Activated naive CD8-positive, alpha-beta T cell treated with anti-CD3 and anti-CD28 coated beads for 36 hours (primary cell): ENCODE measurements at places on chromosomes 6 and 20. TPM values are rescaled to one million over a fixed set of nuclear protein-coding genes. Genes with fewer than 3 reads are reported as not detected.

- H3K27ac ChIP-seq = no peak overlapping the region
- no peaks in the 10 kb centered on the region for H3K27me3 ChIP-seq
- no peaks in the 10 kb centered on the region for H3K4me1 ChIP-seq
- no peak for DNase-seq
- H3K36me3 ChIP-seq = peaks cover 2% of the 10 kb centered on the region
- H3K4me3 ChIP-seq = no peak overlapping the region
These were observed 45.2 kb downstream of the OSTM1 start for GRCh38 chr6:108029226-108029921.

The TSPO2 gene
- total RNA-seq = not detected

The TMEM217 gene
- total RNA-seq = 4.9 TPM

GRCh38 chr6:154962753-154963152, 32.4 kb upstream of the TIAM2 start:
- H3K4me1 ChIP-seq = no peaks in the 10 kb centered on the region
- no peaks in the 10 kb centered on the region for H3K27me3 ChIP-seq
- H3K36me3 ChIP-seq = peaks cover 4% of the 10 kb centered on the region
- no peak overlapping the region for H3K27ac ChIP-seq
- no peak for DNase-seq
- no peak overlapping the region for H3K4me3 ChIP-seq

DNA sequence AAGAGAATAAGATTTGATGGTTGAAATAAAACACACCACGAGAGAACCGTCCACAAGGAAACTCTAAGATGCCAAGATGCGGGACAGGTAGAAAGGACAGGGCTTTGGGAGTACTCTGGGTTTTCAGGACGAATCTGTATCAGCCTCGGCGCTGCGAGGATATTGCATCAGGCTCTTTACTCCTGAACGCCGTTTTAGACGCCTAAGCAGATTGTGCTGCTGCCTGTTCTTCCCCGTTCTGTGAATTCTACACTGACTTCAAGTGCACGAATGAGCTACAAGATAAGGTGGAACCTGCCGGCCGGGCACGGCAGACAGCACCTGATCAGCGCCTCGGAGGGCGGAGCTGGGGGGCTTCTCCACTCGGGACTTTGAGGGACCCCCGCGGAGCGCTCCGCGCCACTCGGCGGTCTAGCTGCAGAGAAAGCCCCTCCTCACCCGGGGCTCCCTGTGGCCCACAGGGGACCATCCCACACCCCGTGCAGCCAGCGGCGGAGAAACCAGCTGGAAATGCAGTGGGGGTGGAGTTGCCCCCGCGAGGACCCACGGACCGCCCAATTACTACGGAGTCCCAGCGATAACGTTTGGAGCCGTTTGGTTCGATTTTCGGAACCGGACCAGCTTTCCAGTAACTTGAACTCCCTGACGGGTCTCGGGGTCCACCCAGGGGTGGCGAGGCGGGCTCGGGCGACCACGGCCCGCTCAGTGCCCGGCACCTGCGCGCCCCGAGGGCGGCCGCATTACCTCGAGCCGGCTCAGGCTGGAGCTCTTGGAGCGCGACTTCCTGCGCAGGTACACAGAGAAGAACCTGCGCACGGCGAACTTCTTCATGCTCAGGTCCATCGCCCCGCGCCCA, 646 bp downstream of the RPS6KA2 start:
- H3K4me3 ChIP-seq = peak overlapping the region; percentile 75
- H3K27me3 ChIP-seq = peaks cover 63% of the 10 kb centered on the region
- H3K4me1 ChIP-seq = peaks cover 21% of the 10 kb centered on the region
- no peaks in the 10 kb centered on the region for H3K36me3 ChIP-seq
- no peak overlapping the region for H3K27ac ChIP-seq

- no peaks in the 10 kb centered on the region for H3K4me1 ChIP-seq
- no peaks in the 10 kb centered on the region for H3K36me3 ChIP-seq
- H3K27me3 ChIP-seq = peaks cover 31% of the 10 kb centered on the region
- no peak overlapping the region for H3K4me3 ChIP-seq
These were observed 71.5 kb downstream of the DLGAP4 start for GRCh38 chr20:36377348-36378326.

GRCh38 chr6:71383901-71384489, 95.4 kb downstream of the OGFRL1 start:
- H3K36me3 ChIP-seq = no peaks in the 10 kb centered on the region
- no peak overlapping the region for H3K27ac ChIP-seq
- no peak for DNase-seq
- peaks cover 11% of the 10 kb centered on the region for H3K27me3 ChIP-seq

DNA sequence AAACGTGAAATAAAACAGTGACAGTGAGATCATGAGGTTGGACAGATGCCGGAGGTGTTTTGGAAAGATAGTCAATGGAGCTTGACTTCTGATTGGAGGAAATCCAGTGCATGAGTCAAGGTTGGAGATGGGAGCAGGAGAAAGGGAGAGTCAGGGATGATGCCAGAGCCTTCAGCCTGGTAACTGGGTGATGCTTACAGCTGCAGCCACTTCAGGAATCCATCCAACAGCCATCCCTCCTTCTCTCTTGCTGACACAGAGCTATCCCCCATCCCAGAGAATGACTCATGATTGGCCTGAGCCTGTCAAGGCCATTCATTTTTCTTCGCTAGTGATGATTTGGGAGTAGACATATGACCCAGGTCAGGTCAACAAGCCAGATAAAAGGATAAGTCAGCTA, 112.8 kb downstream of the SAMD5 start:
- no peak overlapping the region for H3K27ac ChIP-seq
- no peak for DNase-seq
- H3K27me3 ChIP-seq = no peaks in the 10 kb centered on the region
- no peaks in the 10 kb centered on the region for H3K4me1 ChIP-seq

- DNase-seq = no peak
- no peak overlapping the region for H3K27ac ChIP-seq
- no peaks in the 10 kb centered on the region for H3K36me3 ChIP-seq
- H3K4me3 ChIP-seq = no peak overlapping the region
- H3K4me1 ChIP-seq = no peaks in the 10 kb centered on the region
These were observed 162.2 kb downstream of the NKAIN2 start for GRCh38 chr6:123965894-123966293.

DNA sequence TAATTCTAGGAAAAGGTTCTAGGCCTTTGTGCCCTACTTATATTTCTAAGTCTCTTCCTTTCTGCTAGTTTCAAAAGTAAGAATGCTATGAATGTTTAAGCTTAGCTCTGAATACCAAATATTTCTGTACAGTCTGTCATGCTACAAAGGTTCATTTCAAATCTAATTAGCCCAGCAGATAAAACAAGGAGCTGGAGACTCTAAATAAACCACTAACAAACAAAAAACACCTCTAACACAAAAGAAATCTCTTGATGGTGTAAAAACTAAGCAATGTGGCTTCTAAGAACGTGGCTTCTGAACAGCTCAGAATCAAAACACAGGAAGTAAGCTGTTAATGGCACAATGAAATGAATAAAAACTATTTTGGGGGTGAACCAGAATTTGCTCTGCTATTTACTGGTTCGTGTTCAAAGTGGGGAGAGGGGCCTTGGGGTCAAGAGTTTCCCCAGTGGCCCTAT, 198.3 kb downstream of the BCAS1 start:
- no peak for DNase-seq
- peak overlapping the region; percentile 81 for H3K4me3 ChIP-seq
- H3K27me3 ChIP-seq = no peaks in the 10 kb centered on the region
- H3K27ac ChIP-seq = peak overlapping the region; percentile 97
- H3K4me1 ChIP-seq = peaks cover 56% of the 10 kb centered on the region

DNA sequence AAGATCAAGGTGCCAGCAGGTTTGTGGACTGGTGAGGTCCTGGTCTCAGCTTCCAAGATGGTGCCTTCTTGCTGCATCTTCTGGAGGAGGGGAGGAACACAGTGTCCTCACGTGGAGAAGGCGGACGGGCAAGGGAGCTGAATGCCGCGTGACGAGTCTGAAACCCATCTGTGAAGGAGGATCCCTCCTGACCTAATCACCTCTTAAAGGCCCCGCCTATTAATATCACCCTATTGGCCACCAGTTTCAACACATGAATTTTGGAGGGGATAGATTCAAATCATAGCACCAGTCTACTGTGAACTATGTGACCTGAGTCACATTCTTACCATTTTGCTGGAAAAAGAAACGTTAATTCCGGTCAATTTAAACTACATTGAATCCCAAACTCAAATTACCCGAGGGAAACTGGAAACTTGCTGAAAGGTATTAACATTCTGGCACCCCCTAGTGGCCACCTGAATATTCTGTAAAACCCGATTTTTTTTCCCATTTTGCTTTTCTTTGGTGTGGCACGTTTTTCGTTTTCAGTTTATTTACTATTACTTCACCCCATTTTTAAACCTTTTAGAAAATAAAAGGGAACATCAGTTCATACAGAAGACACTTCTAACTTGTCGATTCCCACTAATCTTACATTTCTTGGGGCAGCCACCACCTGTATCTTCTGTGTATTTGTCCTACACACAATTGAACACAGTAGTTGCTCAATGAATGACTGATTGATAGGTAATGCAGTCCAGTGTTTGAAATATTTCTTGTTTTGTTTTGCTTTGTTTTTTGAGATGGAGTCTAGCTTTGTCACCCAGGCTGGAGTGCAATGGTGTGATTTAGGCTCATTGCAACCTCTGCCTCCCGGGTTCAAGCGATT, 17.9 kb upstream of the CCDC170 start:
- DNase-seq = peak; percentile 16
- H3K4me3 ChIP-seq = no peak overlapping the region
- H3K4me1 ChIP-seq = peaks cover 7% of the 10 kb centered on the region
- no peaks in the 10 kb centered on the region for H3K27me3 ChIP-seq
- H3K27ac ChIP-seq = no peak overlapping the region
- no peaks in the 10 kb centered on the region for H3K36me3 ChIP-seq

DNA sequence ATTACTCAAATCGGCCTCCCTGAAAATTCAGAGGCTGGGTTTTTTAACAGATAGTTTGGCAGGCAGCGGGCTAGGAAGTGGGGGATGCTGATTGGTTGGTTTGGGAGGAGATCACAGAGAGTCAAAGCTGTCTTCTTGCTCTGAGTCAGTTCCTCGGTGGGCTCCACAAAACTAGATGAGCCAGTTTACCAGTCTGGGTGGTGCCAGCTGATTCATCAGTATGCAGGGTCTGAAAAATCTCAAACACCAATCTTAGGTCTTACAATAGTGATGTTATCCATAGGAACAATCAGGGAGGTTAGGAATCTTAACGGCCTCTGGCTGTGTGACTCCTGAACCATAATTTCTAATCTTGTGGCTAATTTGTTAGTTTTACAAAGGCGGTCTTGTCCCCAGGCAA, 190.7 kb downstream of the C6orf118 start:
- no peak overlapping the region for H3K4me3 ChIP-seq
- DNase-seq = no peak
- no peaks in the 10 kb centered on the region for H3K4me1 ChIP-seq
- no peaks in the 10 kb centered on the region for H3K36me3 ChIP-seq

DNA sequence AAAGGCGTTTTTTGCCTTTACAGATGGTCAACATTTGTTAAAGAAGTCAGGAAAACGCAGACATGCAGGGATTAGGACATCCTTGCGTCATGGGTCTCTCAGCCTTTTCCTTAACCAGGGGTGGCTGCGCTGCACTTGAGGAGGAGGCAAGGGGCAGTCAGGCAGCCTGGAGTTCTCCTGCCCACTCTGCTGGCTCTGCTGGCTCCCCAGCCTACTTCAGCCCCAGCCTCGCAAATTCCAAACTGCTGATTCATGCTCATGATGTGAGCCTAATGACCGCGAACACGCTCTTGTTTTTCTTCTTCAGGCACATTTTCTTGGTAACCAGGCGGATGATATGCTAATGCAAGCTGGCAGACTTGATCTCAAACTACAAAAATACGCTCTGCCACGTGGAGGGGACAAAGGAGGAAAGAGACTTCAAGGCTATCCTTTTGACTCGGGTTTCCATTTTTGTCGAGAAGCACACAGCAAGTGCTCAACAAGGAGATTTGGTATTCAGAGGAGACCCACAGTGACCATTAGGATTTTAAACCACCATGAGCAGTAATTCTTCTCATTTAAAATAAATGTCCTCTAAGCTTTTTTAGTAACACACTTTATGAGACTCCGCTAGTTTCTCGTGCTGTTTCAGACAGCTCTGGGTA, 290.3 kb upstream of the STXBP5 start:
- no peak overlapping the region for H3K27ac ChIP-seq
- DNase-seq = no peak
- no peaks in the 10 kb centered on the region for H3K36me3 ChIP-seq
- H3K4me1 ChIP-seq = peaks cover 8% of the 10 kb centered on the region
- H3K27me3 ChIP-seq = peaks cover 20% of the 10 kb centered on the region

The CTCFL gene
- not detected for total RNA-seq

GRCh38 chr20:50141811-50142561, 11.5 kb downstream of the PEDS1 start:
- H3K4me1 ChIP-seq = peaks cover 34% of the 10 kb centered on the region
- peaks cover 19% of the 10 kb centered on the region for H3K36me3 ChIP-seq
- no peaks in the 10 kb centered on the region for H3K27me3 ChIP-seq
- no peak for DNase-seq

GRCh38 chr6:92231171-92231701, 1188.1 kb downstream of the EPHA7 start:
- no peaks in the 10 kb centered on the region for H3K27me3 ChIP-seq
- no peak for DNase-seq
- H3K4me3 ChIP-seq = no peak overlapping the region
- H3K27ac ChIP-seq = no peak overlapping the region
- no peaks in the 10 kb centered on the region for H3K36me3 ChIP-seq

The MRPL14 gene
- total RNA-seq = 60.8 TPM

The C20orf204 gene
- total RNA-seq = 2.5 TPM

DNA sequence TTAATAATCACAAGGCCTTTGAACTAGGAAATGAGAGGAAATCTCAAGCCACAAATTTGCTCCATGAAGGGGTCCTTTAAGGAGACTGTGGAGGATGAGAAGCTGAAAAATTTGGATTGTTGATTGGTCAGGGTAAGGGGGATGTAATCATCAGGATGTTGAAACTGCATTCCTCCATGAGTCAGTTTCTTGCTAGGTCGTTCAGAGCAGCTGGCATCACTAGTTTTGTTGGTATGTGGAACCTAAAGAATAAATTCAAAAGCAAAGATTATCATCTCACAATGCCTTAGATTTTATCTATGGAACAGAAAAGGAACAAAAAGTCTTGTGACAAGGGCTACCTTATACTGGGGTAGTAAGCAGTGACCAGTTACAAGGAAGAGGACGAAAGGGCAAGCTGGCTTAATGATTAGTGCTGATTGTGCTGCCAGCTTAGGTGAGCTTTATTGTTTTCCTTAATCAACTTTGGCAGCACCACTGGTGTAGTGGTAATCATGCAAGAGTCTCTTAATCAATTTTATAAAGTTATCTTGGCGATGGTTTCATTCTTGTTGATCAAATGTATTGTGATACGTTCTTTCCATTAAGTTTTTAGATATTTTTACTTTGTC, 36.6 kb downstream of the CRISP2 start:
- no peak for DNase-seq
- no peaks in the 10 kb centered on the region for H3K27me3 ChIP-seq
- H3K36me3 ChIP-seq = no peaks in the 10 kb centered on the region

- no peak overlapping the region for H3K27ac ChIP-seq
- H3K4me1 ChIP-seq = peaks cover 29% of the 10 kb centered on the region
- peak; percentile 51 for DNase-seq
- H3K27me3 ChIP-seq = peaks cover 90% of the 10 kb centered on the region
These were observed 6.7 kb downstream of the PRDM13 start for GRCh38 chr6:99613409-99613704.

The SAPCD1 gene
- 9.5 TPM for total RNA-seq

The HDAC2 gene
- 125 TPM for total RNA-seq
